Brain pericyte (primary cell): ENCODE measurements at places on chromosomes 12 and 14.

DNA sequence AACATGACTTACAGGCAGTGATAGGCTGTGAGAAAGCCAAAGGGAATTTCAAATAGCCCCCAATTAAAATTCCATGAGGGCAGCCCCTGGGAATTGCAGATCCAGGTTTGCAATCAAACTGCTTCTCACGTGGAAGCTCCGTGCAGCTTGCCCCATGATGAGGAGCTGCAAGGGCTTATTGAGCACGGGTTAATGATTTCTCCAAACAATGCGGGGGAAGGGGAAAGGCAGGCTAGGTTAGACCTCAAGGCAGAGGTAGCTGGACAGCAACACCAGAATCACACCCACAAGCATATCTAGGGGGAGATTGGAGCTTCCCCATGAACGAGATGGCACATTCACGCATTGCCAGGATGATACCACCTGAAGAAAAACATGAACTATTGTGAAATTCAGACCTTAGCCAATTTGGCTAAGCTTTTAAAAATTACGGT, 5.0 kb upstream of the DUSP6 start:
- DNase-seq = no peak

DNA sequence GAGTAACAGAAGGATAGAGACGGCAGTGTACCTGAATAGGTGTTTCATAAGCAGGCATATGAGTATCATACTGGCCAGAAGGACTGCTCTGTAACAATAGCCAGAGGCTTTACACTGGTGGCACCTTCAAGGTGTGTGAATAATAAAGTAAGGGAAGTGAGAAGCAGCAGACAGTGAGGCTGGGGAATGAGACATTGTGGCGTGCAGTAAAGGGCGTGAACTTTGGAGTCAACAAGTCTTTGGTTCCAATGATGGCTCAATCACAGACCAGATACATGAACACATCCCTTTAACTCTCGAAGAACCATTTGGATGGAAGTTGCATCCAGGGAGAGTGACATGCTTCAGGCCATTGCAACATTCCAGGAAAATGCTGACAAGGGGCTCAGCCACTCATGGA, 32.0 kb upstream of the CCND2 start:
- no peak for DNase-seq

DNA sequence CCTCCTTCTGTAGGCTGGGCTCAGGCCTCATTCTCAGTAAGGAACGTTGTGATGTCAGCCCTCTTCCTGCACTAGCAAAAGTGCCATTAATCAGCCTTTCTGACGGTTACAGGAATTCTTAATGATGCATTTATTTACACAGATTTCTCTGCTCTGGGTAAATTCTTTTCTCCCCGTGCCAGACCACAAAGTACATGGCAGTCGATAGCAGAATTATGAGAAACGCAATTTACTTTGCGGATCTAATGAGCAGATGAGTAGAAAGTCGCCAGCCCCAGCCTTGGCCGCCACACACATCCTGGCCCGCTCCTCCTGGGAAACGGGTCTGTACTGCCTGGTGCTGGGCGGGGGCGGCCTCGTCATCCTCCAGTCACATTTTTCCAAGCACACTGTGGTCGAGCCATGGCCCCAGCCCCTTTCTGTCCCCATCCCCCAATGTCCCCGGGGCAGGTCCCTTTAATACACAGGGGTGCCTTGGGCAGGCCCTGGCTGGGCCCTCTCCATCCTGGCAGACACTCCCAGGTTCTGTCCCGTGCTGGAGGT, 25.9 kb downstream of the NOC4L start:
- no peak for DNase-seq

DNA sequence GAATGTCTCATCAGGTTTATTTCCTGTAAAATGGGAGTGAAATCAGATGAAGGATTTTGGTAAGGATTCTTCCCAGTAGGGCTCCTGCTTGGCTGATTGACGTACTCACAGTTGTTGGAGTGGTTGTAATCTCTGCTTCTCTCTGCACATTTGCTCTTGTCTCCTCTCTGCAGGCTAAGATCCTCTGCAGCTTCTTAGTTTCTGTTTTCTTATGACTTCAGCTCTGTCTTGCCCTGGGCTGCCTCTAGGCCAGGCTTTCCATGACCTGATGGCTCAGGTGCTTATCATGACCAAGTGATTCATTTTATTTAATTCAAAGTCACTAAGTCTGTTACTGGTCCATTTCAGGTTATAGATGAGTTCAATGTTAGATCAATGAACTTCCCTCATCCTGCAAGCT, 394.5 kb upstream of the DDHD1 start:
- no peak for DNase-seq

- DNase-seq = no peak
Measured at GRCh38 chr12:21324551-21324950, 10.2 kb downstream of the SLCO1A2 start.

GRCh38 chr12:1503281-1503711, 91.1 kb downstream of the FBXL14 start:
- no peak for DNase-seq

DNA sequence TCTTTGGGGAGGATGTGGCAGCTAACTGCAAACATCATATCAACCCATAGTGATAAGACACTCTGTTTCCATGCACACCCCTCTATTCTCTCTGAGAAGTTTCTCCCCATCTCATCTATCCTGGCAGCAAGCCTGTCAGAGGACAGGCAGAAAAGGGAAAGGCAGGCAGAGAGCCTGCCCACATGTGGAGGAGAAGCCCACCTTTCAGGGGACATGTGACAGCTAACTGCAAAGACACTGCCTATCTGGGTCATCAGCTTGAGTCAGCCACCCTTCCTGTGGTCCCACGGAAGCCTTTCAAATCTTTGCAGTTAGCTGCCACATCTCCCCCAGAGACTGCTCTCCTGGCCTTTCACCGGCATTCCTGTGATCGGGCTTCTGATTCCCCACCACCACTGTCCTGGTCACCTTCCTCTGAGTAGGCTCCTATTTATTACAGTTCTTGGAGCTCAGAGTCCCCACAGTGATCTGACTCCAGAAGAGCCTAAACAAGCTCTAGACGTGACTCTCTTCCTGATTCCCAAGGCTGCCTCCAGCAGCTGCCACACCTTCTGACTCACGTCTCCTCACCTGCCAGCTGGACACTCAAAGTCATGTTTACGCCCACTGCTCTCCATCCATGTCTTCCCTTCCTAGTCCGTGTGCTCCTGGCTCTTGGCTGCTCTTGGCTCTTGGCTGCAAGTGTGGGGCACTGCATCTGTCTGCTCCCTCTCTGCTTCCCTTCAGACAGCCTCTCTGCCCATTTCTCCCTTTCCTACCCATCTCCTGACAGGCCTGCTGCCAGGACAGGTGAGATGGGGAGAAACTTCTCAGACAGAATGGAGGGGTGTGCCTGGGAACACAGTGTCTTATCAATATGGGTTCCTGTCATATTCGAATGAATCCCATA, 7.5 kb upstream of the KRT1 start:
- no peak for DNase-seq

- no peak for DNase-seq
Measured at GRCh38 chr14:103260629-103261124, 73.4 kb upstream of the EIF5 start.

- DNase-seq = no peak
Measured at GRCh38 chr12:96248136-96248931, 54.2 kb downstream of the ELK3 start.

GRCh38 chr14:20627346-20628027, 14.0 kb downstream of the OR6S1 start:
- DNase-seq = no peak

- DNase-seq = no peak
Measured at GRCh38 chr14:72452774-72453173, 441.1 kb downstream of the DPF3 start.

DNA sequence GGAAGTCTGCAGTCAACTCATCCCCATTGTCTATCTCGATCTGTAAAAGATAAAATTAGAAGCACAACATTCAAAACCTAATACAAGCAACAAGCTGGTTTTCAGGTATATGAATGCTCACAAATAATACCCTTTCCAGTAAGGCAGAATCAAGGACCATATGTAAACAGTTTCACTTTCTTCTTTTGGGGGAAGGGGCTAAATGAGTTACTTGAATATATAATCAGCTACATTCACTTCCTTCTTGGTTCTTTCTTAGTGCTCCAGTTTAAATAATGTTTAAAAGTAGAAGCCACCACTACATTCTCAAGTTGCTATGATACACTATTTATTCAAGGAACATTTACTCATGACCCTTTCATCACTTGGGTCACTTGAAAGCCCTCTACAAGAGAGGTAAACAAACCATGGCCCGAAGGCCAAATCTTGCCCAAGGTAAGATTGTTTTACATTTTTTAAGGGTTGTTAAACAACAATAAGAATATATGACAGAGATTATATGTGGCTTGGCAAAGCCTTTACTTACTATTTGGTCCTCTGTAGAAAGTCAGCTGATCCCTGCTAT, 10.3 kb downstream of the TWF1 start:
- no peak for DNase-seq

DNA sequence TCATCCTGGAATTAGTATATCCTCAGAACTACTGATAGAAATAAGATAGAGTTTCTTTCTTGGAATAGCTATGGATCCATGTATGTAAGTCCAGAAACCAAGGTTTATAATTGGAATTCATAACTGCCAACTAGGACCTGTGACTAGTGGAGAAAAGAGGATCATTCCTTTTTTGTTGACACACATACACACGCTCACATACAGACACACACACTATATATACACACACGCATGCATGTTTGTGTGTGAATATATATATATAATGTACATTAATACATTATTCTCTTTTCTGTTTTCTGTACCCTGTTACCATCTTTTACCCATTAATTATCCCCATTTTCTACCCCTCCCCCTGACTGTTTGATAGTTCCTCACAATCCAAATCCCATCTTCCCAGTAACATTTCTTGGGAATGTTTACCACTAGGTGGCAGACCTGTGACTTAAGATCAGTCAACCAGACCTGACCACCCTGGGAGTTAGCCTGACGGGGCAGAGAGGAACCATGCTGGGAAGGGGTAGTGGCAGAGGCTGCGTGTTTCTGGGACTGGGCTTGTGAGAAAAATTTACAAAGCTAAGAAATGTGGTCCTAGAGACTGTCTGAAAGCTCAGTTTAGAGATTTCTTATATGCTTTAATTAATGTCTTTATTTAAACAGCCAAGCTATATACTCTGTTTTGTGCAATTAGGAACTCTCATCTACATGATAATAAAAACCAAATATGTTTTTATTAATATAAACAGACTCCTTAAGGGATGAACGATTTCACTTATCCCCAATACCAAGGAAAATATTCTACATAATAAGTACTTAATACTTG, 308.0 kb downstream of the PPFIA2 start:
- DNase-seq = peak; percentile 25

GRCh38 chr12:51848841-51849735, 570 bp upstream of the FIGNL2 start:
- no peak for DNase-seq

DNA sequence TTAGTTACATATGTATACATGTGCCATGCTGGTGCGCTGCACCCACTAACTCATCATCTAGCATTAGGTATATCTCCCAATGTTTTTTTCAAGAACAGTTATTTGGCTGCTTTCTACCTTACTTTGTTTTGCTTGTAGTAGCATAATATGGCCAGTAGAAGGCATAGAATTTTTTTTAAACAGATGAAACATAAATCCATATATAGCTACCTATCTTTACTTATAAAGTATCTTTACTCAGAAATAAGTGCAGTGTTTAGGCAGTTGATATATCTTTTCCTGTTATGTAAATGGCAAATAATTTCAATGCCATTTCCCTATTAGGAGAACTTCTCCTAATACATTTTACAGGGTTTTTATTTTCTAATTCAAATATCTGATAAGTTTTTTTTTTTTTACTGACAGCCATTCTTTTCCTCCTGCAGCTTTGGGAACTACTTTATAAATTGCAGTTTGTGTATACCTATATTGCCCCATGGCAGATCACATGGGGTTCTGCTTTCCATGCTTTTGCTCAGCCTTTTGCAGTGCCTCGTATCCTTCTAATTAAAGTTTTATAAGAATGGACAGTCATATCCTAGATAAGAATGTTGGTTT, 143.1 kb downstream of the PCNX1 start:
- no peak for DNase-seq

DNA sequence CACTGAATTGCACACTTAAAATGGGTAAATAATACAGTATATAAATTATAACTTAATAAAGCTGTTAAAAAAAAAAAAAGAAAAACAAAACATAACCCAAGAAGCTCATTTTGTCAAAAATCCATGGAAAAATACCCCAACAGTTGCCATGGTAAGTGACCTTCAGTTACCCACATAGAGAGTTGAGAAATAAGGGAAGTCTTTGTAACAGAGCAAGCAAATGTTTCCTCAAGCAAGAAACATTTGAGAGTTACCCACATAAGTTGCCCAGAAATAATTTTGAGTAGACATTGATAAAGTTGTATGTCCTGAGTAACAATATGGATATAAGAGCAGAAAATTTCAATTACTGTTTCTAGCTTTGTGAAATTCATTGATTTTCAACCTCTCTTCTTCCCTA, 227.4 kb downstream of the CCDC59 start:
- DNase-seq = no peak

DNA sequence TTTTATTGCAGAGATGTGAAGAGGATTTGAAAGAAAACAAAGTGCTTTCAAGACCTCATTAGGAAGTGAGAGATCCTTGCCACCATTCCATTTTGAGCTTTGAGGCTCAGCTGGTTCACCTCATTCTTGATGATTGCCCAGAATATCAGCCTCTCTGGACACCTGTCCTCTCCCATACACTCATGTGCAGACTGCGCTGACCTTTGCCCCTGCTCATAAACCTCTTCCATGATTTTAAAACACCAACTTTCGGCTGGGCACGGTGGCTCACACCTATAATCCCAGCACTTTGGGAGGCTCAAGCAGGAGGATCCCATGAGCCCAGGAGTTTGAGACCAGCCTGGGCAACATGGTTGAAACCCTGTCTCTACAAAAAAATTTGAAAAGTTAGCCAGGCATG, 8.9 kb downstream of the COX14 start:
- DNase-seq = no peak

DNA sequence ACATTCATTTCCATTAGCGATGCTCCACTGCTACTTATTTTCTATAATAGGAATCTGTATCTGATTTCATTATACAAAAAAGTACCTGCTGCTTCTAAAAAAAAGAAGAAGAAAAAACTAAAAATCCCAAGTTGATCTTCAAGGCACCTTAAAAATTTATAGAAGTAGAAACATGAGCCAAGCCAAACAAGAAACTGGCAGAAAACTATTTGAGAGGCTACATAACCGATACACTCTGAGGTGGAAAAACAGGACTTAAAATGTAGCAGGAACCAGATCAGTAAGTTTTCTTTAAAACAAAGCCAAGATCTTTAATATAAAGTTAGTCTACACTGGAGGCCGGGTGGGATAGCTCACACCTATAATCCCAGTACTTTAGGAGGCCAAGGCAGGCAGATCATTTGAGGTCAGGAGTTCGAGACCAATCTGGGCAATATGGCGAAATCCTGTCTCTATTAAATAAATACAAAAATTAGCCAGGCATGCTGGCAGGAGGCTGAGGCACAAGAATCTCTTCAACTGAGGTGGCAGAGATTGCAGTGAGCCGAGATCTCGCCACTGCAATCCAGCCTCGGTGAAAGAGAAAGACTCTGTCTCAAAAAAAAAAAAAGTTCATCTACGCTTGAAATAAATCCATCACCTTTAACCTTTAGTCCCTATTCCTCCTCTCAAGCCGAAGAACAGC, 278.6 kb downstream of the MED13L start:
- DNase-seq = no peak
